ENCODE measurements at places on chromosomes 1 and 21.

GRCh38 chr1:23977854-23978191 is 2.3 kb downstream of the SRSF10 start:
- no peak for DNase-seq

DNA sequence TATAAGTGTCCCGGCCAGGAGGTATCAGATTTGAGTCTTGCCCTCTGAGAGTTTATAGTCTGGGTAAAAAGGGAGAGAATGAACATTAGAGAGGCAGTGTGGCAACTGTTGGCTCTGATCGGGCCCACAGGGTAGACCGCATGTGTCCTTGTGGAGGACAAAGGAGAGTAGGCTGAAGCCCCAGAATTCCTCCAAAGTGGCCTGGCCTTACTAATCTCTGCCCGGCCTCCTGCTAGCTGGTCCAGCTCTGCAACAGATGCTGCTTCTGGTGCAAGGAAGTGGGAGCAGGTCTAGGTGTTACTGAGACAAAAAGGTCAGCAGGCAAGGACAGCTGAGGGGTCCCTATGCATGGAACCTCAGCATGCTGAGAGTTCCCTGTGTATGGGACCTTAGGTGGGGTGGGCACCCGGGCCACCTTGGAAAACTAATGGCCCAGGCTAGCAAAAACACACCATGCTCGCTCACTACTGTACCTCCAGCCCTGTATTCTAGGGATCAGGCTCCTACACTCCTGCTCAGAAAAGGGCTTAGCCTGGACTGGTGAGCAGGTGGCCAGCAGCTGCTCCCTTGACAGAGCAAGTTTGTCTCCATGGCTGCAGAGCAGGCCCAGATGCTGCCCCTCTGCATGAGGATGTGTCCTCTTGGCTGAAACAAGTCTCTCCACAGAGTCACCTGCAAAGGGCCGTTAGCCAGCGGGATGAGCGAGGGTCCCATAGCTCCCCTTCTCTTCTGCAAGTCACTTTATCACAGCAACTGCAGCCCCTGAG is 30.3 kb upstream of the RGS16 start:
- DNase-seq = no peak

DNA sequence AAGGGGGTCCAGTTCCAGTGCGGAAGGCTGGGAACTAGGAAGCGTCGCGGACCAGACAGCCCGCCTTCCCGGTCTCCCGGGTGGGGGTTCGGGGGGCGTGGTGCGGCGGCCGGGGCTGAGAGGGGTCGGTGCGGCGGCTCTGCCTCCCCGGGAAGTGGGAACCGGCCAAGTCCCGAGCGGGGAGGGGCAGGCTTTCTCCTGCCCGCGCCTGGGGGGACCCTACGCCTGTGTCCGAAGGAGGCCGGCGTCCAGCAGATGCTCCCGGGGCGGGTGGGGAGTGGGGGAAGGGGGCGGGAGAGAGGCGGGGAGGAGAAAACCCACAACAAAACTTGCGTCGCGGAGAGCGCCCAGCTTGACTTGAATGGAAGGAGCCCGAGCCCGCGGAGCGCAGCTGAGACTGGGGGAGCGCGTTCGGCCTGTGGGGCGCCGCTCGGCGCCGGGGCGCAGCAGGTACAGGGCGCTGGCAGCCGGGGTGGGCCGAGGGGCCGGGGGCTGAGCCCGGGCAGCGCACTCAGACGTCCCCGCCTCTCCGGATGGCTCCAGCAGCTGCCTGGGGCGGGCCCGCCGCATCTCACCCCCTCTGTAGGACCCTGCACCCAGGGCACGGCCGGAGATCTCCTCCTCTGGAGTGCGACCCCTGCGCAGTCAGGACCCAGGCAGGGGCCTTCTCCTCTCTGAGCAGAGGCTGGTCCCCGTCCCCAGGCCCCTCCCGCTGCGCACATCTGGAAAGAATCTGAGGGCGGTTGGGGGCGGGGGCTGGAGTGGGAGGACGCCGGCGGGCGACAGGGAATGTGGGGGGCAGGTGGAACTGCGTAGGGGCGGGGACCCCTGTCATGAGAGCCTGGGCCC is at the start of gene PODN:
TSS of gene PODN (plus strand) at position 355 of the 849 bp plus-strand sequence. CDS start 7,643 bp downstream, outside the sequence.
- DNase-seq = no peak

DNA sequence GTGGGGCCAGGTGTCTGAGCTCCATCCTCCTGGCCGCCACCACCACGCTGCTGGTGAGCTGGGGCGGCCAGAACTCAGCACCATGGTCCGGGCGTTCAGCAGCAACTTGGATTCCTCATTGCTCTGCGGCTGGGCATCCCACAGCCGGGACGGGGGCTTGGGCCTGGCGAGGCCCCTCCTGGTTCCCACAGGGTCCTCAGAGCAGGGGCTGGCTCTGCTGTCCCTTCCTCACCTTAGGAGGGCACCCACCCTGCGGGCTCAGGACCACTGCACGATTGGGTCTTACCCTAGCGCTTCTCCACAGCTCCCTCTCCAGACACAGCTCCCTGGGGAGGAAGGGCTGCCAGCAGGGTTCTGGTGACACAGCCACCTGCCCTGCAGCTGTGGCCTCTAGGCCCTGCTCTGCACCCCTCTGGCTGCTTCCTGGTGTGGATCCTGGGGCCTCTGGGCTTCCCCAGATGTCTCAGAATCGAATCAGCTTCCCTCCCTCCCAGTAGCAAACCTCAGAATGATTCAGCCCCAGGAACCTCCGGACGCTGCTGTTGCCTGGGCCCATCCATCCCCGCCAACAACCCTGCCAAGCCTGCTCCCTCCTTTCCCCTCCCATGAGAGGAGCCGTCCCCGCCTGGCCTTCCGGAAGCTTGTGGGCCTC is 25.0 kb downstream of the CRYAA start:
- DNase-seq = peak; percentile 30

DNA sequence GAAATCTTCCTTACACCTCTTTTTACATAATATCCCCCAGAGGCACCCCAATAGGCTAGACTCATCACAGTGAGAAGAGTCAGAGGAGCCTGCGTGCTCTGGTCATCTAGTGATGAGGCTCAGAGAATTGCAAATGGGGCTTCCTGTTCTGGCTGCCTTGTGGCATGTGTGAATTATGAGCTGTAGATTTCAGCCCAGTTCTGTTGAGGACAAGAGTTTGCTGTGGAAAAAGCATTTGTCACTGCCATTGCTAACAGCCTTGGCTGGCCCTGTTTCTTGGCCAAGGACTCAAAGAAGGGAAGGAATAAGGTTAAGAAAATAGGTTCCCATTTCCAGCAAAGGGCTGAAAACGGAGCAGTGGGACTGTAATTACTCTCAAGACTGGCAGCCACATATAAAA is 30.7 kb downstream of the MRAP start:
- DNase-seq = no peak

GRCh38 chr1:113405573-113405972 is 15.3 kb downstream of the MAGI3 start:
- DNase-seq = no peak

GRCh38 chr1:171965777-171966176 is 124.5 kb downstream of the DNM3 start:
- DNase-seq = no peak

GRCh38 chr21:44458971-44459711 is 3.8 kb downstream of the LRRC3 start:
- no peak for DNase-seq

Data from NCI-H2107 (cell line).